Activated T-helper 1 cell treated with anti-CD3 and anti-CD28 coated beads, Interleukin-12 subunit alpha, Interleukin-12 subunit beta, Interleukin-2, Interleukin-4 antibody, amounts not matched to agents 30 ng/mL and 10 ng/mL and 1 ng/mL, durations not matched to agents 14 hours and 24 hours and 36 hours (primary cell): ENCODE measurements at places on chromosomes 16 and 17. TPM values are rescaled to one million over a fixed set of nuclear protein-coding genes. Genes with fewer than 3 reads are reported as not detected.

LRRC37A3 gene
- total RNA-seq = 6.8 and 12.4 TPM in 2 replicates

ST6GALNAC2 gene
- not detected in 2 replicates for total RNA-seq

DNA sequence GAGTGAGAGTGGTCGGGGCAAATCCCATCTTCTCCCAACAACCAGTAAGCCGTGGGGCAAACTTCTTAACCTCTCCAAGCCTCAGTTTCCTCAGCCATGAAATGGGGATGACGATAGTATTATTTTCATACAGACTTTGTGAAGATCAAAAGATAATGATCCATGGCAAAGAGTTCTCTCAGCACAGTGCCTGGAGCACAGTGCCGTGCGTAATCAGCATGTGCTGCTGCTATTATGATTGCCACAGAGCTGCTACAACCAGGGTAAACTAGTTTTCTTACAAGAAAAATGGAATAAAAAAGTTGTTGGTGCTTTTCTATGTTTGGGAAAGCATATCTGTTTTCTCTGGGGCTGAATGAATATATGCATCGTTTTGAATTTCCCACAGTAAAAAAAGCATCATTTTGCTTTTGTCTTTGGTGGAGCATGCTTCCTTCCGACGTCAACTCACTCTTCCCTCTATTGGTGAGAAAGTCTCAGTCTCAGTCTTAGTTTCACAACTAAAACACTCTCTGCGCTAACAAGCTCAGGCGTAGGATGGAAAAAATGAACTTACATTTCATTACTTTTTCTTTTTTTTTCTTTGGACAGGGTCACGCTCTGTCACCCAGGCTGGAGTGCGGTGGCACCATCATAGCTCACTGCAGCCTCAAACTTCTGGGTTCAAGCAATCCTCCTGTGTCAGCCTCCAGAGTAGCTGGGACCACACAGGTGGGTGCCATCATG lies 37.2 kb downstream of the CDK5R1 start:
- peak; percentile 19 for DNase-seq

- DNase-seq = no peak
Measured at GRCh38 chr16:500709-501108, 26.8 kb upstream of the CAPN15 start.

GRCh38 chr16:63652091-63652490 lies 1469.8 kb downstream of the CDH11 start:
- no peak for DNase-seq

DNA sequence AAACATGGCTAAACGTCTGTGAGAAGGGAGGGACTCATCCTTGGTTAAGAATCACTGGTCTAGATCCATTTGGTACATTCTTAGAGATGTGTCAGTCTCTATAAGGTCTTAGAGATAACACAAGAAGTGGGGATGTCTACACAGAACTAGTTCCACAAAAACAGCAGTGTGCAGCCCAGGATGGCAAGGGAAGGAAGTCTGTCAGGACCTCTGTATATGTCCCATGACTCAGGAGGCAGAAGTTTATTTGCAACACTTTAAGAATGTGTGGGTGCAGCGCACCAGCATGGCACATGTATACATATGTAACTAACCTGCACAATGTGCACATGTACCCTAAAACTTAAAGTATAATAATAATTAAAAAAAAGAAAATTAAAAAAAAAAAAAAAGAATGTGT lies 548.5 kb upstream of the SOX9 start:
- DNase-seq = no peak

GRCh38 chr16:10242916-10243315 lies 60.7 kb upstream of the GRIN2A start:
- DNase-seq = no peak

DNA sequence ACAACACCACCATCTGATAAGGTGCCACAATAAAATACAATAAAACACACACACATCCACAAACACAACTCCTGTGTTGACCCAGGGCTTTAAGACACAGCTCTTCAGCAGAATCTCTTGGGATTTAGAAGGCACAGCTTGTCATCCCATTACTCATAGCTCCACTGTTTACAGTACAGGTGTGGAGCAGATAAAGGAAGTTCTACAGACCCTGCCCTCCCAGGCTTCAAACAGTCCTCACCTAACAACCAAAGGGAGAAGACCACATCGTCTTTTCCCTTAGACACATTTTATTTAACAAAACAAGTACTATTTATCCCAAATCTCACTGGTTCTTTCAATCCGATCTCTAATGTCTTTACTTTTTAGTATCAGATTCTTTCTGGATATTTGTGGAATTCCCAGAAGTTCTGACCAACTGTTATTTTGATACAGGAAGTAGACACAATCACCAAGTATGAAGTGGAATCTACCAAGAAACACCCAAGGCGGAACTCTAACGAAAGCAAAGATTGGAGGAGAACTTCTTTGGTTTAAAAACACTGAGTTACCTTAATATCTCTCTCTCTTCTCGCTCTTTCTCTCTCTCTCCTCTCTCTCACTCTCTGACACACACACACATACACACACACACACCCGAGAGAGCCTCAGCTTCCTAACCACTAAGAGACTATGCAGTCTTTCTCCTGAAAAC lies 46.1 kb downstream of the CYTH1 start:
- no peak for DNase-seq

DNA sequence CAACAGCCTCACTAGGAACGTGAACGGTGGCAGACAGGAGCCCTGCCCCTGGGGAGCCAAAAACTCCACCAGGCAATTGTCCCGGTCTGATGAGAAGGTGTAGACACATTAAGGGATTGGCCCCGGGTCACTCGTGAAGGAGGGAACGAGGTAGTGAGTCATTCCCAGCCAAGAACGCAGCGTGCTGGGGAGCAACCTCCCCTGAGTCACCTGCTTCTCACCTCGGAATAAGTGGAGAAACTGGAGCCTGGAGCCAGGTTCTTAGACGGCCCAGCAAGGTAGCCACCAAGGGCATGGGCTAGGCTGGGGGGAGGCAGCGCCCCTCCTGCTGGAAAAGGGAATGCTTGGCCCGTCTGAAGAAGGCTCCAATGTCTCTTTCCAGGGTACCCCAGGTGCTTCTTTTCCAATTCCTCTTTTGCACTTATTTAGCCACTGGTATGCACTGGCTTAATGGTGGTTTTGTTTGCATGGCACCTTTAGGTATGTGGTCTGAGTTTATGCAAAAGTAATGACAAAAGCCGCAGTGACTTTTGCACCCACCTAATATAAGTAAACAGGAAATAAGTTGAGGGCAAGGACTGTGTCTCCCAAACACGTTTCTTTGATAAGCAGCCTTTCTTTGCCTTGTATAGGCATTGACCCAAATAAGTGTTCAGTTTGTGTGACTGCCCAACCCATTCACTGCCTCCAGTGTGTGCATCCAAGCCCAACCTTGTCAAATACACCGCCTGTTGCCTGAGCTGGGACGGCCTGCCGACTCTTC lies 1.8 kb upstream of the HELZ start:
- DNase-seq = no peak
